ENCODE measurements at places on chromosomes 5 and 9.

DNA sequence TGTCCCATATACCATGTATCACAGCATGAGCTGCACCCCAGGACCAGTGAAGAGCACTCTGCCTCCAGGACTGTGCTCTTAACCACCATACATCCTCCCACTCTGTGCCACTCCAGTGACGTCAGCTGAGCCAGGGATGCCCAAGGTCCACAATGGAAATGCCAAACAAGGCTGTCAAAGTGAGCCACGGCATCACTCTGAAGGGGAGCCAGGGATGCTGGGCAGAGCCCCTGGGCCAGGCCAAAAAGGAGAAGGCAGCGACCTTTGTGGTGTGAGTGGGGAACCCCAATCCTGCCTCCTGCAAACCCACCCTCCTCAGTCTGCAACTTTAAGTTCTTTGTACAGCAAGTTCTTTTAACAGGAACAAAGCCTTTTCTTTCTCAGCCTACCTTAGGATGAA is 242.7 kb downstream of the SYK start:
- DNase-seq: no peak

DNA sequence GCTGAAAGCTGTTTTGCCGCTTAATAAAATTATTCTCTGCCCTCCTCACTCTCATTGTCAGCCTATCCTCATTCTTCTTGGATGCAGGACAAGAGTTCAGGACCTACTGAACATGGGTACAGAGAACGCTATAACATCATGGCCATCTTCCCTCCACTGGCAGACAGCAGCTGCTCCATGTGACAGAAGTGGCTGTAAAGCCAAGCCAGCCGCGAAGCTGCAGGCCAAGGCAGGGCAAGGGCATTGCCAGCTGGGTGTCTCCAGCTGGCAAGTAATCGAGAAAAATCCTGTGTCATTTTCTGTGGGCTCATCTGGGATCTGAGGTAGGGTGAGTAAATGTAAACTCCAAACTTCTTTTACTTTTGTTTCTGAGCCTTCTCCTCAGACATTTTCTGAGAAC is 84.8 kb downstream of the SLC25A46 start:
- DNase-seq: no peak

DNA sequence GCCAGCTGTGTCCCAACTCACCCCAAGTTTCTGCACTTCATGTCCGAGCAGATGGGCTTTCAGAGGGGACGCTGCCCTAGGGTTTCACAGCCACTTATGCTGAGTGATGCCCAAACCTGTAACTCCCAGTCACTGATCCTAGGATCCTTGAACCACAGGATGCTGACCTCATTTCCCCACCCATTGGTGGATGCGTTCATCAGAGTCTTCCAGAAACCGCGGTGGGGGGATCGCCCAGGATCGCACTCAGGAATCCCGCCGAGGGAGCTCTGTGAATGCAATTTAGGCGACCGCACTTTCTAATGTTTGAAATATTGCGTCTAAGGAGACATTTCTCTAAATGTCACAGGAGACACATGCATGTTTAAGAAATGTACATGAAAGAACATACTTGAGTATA is 212.3 kb upstream of the IRX4 start:
- DNase-seq: no peak

DNA sequence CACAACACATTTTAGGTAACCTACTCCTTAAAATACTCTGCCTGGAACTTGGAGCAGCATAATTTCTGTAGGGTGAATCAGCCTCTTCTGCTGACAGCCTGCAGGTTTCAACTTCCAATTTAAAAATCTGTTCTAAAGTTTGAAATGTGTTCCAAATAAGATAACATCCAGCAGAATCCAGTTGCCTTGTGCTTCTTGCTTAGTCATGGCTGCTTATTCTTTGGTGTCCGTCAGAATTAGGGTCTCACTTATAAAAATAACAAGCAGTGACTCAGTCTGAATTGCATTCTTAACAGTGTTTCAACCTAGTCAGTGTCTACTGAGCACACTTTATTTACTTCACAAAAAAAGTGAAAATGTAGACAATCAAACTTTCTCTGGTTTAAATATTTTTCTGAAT is 3.7 kb downstream of the CDH6 start:
- no peak for DNase-seq

DNA sequence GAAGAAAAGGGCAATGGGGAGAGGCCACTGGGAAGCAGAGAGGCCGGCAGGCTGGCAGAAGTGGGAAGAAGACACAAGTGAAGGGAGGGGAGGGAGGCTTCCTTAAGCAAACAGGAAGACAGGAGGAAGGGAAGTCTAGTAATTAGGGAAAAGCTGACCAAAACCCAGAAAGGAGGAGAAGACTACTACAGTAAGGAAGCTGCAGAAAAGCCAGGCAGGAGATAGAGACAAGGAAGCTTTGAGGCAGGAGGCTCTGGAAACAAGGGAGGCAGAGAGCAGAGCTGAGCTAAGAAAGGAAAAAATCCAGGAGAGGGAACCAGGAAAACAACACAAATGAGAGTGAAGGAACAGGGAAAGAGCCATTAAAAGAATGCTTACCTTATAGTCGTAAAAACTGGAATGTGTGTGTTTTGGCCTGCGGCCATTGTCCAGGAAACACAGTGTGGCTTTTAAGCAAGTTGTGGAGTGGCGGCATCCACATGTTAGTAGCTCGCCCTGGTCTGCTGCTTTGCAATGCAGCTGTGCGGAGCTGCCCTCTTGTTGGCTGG is 317.1 kb upstream of the CLINT1 start:
- no peak for DNase-seq

DNA sequence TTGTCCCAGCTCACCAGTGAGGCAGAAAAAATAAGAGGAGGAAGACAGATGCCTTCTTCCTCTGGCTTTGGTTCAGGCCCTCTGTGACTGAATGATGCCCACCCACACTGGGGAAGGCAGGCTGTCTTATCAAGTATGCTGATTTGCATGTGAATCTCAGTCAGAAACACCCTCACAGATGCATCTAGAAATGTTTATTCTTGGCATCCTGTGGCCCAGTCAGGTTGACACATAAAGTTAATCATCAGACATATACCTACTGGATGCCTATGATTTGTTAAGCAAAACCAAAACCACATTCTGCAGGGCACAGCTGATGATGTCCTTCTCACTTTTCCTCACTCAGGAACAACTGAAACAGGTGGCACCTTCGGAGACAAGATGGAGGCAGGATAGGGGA is 243.4 kb upstream of the KCNN2 start:
- DNase-seq: no peak

DNA sequence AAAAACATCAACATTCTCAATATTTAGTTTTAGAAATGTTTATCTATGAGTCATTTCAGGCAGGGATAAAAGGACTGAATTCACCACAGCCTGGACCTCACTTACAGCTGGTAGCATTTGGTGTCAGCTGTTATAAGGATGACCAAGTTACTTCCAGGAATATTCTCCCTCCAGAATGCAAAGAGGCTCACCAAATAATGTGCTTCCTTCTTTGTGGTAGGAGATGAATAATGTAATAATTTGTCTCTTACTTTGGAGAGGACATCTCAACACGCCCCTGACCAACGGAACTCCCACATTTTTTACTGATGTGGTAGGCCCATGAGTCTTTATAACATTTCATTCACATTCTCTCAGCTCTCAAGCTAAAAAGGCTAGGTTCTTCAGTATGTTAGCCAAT is 825.9 kb upstream of the GRAMD2B start:
- DNase-seq: no peak

DNA sequence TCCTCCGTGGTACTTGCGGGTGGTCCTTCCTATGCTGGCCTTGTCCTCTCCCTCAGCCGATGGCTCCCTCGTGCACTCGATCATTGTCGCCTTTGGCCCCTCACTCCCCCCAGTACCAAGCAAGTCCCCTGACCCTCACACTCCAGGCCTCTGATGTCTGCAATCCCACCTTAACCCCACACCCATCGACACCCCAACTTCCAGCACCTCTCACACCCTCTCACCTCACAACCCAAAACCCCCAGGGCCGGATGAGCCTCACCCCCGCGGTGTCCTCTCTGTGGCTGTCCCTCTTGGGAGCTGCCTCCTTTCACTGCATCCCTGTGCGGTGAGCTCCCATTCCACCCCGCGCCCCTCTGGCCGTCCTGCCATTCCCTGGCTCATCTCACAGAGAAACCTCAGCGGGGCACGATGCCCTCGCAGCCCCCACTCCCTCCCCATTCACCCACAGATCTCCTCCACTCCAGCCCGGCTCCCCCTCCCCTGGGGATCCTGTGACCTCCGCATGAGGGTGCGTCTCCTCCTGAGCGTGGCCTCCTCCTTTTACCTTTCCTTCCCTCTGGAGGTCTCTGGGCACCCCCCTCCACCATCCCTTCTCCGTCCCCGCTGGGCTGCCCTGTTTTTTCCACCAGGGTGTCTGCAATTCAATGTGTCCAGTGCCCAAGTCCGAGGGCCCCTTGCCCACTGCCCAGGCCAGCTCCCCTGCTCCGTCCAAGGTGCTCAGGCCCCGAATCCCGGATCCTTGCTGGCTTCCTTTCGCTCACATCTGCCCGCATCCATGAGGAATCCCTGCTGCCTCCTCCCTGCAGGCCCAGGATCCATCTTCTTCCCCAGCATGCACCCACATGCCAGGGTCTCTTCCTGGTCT is 15.8 kb upstream of the RNU6ATAC start:
- no peak for DNase-seq

GRCh38 chr5:36874465-36874864 is 2.1 kb upstream of the NIPBL start:
- DNase-seq: no peak

DNA sequence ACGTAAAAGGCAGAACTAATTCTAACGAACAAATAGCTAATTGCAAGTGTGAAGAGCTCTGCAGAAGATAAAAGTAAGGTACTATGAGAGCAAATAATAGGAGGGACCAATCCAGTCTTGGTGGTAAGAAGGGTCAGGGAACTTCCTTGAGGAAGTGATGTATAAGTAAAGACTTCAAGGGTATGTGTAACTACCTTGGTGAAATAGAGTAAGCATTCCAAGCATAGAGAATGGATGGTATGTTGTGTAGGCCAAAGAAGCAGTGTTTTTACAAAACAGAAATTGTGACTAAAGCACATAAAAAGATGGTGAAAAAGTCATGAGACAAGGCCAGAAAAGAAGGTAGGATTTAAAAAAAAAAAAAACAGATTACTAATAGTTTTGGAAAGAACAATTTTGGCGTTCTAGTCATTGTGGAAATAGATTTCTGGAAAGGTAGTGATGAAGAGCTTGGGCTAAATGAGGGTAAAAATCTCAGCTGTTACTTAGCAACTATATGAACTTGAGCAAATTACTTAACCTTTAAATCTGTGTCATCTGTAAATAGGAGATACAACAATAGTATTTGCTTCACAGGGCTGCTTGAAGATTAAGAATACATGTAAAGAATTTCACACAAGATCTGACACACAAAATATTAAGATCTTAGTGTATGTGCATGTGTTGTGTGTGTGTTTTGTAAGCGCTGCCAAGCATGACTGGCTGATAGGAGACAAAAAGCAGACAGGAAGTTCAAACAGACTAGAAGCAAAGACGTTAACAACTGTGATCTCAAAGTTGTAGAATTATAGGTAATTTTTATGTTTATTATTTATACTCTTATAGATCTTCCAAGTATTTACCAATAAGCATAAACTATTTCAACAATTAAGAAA is 73.5 kb downstream of the NR6A1 start:
- DNase-seq: no peak

DNA sequence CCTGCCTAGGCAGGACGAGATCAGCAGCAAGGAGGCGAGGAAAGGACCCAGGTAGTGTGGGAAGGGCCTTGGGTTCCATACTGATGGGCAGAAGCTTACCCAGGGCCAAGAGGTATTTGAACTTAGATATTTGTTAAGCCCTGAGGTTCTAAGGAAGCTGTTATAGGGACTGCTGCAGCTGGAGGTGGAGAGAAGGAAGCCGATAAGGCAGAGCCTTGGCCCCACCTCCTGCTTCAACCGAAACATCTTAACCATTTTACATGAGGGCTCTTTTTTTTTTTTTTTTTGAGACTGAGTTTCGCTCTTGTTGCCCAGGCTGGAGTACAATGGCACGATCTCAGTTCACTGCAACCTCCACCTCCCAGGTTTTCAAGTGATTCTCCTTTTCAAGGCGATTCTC is 8.6 kb upstream of the AQP3 start:
- DNase-seq: no peak

- DNase-seq: no peak
These were observed 691.2 kb downstream of the TLR4 start for GRCh38 chr9:118395415-118395814.

DNA sequence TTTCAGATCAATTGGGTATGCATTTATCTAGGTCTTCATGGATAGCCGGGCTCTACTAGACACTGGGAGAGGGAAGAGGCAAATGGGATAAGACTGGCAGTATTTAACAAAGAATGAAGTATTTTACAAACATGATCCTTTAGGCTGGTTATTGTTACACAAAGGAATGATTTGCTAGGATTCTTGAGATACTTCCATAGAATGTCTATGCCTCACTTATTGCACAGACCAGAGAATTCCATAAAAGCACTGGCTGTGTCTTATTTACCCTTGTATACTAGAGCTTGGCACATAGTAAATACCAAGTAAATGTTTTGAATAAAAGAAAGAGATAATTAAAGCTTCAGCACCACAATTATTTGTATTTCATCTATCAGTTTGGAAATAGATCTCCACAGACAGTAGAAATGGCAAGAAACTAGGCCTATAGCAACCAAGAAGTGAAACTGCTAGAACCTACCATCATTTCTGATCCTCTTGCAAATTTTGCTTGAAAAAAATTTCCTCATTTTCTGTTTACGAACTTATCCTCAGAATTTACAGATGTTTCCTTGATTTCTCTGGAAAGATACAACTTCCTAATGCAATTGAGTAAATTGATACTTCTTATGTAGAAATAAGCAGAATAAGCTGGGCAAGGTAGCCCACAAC is 3.8 kb downstream of the PDCD1LG2 start:
- no peak for DNase-seq

DNA sequence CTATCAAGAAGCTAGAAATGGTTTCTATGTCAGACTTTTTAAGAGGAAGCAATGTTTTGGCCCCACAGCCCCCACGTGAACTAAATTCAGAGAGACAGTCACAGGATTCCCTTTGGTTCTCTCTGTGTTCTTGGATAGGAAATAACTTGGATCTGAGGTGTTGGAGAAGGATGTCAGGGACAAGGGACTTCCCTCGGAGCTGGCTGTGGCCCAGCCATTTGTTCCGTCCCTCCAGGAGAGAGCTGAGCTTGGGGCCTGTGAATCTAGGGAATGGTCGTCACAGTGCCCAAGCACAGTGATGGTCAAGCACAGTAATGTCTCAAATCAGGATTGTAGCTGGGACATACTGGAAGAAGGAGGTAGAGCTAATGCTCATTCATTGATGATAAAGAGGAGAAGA is 2.0 kb downstream of the C7 start:
- DNase-seq: no peak

DNA sequence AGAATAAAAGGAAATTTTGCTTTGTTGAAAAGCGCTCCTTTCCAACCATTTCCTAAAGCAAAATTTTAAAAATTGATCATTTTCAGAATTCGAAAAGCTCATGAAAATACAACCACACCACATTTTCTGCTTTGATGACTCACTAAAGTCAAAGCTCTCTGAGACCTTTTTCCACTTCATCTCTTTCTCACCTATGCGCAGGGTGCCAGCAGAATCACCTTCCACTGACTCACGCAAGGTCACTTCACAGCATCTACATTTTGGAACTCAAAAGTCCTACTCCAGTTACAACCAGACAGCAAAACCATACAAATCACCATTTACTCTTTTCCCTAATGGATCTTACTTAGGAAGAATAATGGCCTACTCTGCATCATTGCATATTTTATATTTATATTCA is 106.2 kb downstream of the MAP1B start:
- no peak for DNase-seq

Data from HuH-7 (cell line).